Stimulated activated CD8-positive, alpha-beta memory T cell treated with anti-CD3 and anti-CD28 coated beads, Interleukin-15, amount 100 ng/mL, for 1 hour (primary cell): ENCODE measurements at places on chromosomes 6 and 20.

- DNase-seq: no peak
These were observed 20.5 kb downstream of the COL9A1 start for GRCh38 chr6:70282312-70282918.

DNA sequence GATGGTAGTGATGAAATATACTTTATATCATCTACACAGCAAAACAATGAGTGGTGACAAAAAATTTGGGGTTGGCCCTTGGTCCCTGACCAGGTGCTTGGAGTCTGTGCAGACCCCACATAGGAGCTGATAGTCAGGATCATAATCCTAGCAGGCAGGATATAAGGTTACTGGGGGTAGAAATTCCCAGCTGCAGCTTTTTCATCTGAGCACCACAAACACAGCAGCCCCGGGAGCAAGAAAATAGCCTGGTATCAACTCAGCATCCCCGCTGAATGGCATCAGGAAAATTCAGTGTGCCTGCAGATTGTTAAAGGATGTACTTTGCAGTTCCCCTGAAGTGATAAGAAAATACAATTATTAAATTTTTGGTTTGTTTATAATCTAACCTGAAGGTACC, 27.8 kb upstream of the RPL7L1 start:
- DNase-seq: no peak

- no peak for DNase-seq
These were observed 869.1 kb downstream of the QKI start for GRCh38 chr6:164283574-164283973.

DNA sequence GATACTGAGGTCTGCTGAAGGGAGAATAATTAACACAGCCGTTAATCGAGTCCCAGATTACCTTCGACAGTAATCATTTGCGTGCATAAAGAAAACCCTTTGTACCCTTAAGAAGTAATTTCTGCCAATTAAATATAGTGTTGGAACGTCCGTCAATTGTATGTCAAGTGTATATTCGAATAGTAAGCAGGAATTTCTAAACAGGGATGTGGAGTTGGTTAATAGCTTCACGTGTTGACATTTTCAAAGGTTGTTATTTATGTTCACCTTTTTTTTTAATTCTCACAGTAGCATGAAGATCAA, 798 bp upstream of the SNAP91 start:
- DNase-seq: no peak

- DNase-seq: no peak
These were observed 48.3 kb downstream of the RREB1 start for GRCh38 chr6:7155871-7156579.

GRCh38 chr6:22754061-22754460, 184.7 kb downstream of the HDGFL1 start:
- no peak for DNase-seq

DNA sequence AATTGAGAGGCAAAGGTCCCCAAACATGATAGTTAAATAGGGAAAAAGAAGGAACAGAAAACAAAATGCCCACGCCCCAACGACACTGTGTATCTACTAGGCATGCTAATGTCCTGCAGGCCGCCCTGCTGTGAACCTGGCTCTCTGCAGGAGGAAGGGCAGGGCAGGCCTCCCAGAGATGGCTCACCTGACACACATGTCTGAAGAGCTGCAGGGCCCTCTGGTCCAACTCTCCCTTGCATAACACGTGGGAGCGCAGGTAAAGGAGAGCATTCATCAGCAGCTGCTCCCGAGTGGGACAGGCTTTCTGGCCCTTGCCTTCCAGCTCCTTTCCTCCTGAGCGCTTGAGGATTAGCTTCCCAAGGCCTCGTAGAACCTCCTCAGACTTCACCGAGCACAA, 53.7 kb upstream of the LYRM2 start:
- no peak for DNase-seq

DNA sequence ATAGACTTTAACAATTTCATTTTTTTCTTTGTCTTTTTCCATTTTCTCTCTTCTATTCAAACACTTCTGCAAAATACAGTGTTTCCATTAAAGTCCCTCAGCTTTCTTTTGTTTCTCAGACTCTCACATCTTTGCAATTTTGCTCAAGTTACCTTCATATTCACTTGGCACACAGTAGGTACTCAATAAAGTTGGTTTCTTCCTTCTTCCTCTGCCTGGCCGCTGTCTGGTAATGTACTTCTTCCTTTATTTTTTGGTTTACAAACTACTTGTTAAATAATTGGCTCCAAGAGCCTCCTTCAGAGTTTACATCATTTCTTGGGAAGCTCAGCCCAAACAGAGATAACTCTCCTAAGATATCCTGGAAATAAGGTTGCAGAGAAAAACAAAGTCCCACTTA, 81.1 kb downstream of the GJA10 start:
- DNase-seq: no peak

- DNase-seq: no peak
These were observed 104.1 kb upstream of the BMP5 start for GRCh38 chr6:55979526-55979925.
